ENCODE measurements at places on chromosomes 1 and 21.

DNA sequence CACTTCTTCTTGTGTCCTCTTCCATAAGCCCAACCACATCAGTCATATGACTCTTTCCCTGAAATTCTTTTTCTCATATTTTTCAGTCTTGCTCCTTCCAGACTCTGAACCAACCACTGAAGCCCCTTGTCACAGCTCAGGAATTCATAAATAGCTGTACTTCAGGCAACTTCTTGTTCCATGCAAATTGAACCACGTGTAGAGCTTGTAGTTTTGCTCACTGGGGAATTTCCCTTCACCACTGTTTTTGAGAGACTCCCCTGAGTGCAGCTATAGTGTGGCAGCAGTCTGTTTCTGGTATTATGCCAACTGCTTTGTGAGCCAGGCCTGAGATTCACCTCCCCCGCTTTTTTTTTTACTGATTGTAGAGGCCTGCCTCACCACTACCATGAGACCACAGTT, 150.3 kb upstream of the SPAG17 start:
- no peak for DNase-seq

- peak; percentile 79 for DNase-seq
Measured at GRCh38 chr1:201468501-201468843, 516 bp downstream of the PHLDA3 start.

GRCh38 chr1:6357243-6357936, 36.2 kb downstream of the ACOT7 start:
- peak; percentile 88 for DNase-seq

GRCh38 chr1:45026446-45026845, 14.4 kb downstream of the UROD start:
- DNase-seq: no peak

GRCh38 chr21:37758982-37759381, 157.3 kb downstream of the KCNJ6 start:
- DNase-seq: peak; percentile 87

DNA sequence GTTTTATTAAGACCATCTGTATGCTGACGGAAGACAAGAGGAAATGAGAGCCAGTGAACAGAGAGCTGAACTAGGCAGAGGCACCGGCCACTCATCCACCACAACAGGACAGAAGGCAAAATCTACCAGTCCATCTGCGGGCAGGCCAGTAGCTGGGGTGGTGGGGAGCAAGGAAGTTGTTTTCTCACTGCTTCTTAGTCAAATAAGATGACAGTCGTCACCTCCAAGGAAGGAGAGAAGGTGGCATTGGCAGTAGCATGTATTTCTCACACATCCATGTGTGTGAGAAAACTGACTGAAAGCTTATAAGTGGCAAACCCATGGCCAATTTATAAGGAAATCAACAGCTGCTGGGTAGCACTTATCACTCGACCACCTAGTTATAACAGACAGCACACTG, 8.2 kb downstream of the TTC13 start:
- no peak for DNase-seq

- peak; percentile 42 for DNase-seq
Measured at GRCh38 chr21:25637851-25638659, 1.0 kb upstream of the JAM2 start.

DNA sequence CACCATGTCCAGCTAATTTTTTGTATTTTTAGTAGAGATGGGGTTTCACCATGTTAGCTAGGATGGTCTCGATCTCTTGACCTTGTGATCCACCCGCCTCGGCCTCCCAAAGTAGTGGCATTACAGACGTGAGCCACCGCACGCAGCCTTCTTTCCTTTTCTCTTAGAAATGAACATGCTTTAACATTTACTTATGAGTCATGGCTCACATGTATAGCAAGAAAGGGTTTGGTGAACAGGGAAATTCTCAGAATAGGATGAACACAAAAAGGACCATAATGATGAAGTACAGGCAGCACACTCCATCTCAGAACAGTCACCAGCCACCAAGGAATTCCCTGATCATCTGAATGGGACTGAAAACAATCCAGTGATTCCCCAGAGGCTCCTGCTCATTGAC, 9.4 kb upstream of the VAMP4 start:
- DNase-seq: no peak

DNA sequence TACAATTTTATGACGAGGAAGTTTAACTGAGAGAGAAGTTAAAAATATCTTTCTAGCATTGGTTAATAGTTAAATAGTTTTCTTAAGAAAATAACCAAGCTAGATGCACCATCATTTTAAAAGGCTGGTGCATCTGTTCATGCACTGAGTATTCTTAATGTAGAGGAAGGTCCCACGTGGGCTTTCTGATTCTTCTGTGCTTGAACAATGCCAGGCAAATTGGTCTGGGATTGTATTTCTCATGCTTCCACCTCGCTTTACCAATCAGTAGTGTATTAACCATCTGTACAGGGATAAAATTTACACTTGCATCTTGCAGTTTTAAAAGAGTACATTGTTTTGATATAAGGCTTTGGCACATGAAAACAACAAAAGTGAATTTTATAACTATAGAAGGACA, 47.4 kb upstream of the MTF2 start:
- no peak for DNase-seq

DNA sequence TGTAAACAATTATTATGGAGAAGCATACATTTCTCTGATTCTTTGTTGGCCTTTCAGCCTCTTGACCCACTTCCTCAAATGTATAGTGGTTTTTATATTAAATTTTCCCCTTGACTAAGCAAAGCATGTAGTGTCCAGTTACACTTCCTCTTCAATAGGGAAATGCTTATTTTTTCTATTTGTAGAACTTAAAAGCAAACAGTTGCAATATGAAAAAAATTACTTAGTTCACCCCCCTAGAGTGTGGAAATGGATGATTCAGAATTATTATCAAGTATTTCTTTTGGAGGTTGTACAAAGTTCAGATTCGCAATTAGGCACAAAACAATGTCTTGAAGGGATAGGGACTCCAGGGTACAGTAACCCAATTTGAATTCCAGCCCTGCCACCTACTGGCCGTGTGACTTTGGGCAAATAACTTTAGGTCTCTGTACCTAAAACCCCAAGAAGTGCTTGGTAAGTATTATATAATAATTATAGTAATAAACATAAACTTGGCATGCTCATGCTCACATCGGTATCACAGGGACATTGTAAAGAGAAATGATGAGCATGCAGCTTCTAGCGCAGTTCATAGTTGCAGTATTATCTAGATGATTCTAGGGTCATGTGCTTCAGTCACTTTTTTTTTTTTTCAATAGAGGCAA, 28.6 kb upstream of the IFNGR2 start:
- peak; percentile 64 for DNase-seq

DNA sequence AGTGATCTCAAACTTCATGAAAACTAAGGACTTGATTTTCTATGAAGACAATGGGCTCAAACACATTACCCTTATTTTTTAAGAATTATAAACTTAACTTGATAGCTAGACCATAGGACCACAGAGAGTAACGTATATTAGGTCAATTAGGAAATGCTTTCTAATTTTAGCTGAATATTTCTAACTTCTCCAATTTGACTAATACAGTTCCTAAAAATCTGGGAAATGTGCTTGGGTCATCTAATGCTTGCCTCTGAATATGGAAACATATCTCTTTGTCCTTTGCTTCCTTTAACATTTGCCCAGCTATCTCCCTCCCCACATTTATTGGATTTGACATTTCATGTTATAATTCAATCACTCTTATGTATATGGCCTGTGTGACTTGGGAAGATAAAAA, 141.4 kb downstream of the LHX8 start:
- no peak for DNase-seq

DNA sequence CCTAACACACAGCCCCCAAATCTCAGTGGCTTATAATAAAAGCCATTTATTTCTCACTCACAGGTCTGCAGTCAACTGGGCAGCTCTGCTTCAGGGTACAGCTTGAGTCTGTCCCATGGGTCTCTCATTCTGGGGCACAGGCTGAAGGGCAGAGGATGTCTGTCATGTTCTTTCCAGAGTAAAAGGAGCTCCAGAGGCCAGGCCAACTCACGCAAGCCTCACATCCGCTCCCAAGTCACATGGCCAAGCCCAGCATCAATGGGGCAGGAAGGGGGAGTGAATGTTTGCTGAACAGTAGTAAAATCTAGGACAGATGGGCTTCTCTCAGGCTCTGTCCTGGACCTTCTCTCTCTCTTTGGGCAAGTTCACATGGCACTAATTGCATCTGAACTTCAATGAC, 7.1 kb upstream of the SSBP3 start:
- DNase-seq: no peak

- DNase-seq: no peak
Measured at GRCh38 chr1:192615055-192615454, 20.9 kb upstream of the RGS13 start.

DNA sequence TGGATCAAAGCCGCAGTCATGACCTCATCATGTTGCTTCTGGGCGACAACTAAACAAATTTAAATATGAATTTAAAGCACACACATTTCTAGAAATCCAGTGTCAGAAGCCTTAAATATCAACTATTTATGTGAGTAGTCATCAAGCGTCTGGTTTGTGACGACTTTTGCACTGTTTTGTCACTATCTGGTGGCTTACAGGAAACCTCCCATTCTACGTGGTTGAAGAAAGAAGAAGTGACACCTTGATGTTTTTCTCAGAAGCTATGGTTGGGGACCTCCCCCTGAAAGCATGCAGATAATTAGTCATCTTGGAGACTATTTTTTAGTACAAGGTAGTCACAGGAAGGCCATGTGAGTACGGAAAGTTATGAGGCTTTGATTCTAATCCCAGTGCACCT, 58.5 kb downstream of the TENT5C start:
- no peak for DNase-seq

GRCh38 chr1:171937938-171938337, 96.6 kb downstream of the DNM3 start:
- DNase-seq: no peak

GRCh38 chr1:219126377-219126776, 47.3 kb upstream of the LYPLAL1 start:
- no peak for DNase-seq

- DNase-seq: no peak
Measured at GRCh38 chr1:205541161-205541886, 36.9 kb downstream of the CDK18 start.

GRCh38 chr1:181783208-181783607, 278.3 kb downstream of the ZNF648 start:
- peak; percentile 30 for DNase-seq

DNA sequence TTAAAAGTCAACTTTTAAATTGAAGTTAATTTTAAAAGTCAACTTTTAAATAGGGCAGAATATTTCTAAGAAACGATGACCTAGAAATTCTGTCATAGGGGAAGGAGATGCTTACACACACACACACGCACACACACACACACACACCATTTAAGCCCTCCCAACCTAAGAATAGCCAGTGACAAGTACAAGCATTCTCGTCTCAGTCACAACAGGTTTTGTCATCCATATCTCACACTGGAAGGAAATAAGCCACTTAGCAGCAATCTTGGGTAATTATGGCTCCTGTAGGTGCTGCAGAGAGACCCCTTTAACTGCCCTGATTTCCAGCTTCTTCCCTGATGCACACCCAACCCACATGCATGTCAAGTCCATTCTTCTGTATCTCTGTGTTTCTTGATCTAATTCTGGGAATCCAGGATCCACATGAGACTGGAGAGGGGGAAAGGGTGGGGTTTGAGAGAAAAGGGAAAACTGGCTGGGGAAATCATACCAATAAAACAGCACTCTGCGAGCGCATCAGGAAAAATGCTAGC, 338.1 kb downstream of the PAPPA2 start:
- no peak for DNase-seq

GRCh38 chr1:214451596-214451995, 99.8 kb downstream of the PTPN14 start:
- no peak for DNase-seq

DNA sequence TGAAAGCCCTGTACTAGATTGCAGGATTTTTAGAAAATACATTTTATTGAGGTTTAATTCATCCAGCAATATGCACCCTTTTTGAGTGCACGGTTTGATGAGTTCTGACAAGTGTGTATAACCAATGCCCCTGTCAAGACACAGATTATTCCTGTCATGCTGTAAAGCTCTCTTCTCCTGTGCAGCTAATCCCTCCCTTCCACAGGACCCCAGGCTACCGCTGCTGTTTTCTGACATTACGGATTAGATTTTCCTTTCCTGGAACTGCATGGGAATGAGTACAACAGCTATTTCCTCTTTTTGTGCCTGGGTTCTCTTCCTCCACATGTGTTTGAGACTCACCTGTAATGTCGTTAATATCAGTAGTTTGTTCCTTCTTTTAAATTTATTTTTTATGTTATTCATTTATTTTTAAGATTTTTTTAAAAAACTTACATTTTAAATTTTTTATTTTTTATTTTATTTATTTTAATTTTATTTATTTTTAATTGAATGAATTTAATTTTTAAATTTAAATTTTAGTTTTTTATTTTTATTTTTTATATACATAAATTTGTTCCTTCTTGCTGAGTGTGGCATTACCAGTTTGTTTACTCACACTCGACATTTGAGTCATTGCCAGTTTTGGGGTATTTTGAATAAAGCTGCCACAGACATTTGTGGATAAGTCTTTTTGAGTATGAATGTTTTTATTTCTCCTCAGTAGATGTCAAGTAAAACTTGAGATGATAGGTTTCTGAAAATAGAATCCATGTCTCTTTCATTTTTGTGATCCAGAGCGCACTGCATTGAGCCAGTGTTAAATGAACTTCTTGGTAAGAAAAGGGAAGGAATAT, 79.0 kb upstream of the B3GALT5 start:
- no peak for DNase-seq

DNA sequence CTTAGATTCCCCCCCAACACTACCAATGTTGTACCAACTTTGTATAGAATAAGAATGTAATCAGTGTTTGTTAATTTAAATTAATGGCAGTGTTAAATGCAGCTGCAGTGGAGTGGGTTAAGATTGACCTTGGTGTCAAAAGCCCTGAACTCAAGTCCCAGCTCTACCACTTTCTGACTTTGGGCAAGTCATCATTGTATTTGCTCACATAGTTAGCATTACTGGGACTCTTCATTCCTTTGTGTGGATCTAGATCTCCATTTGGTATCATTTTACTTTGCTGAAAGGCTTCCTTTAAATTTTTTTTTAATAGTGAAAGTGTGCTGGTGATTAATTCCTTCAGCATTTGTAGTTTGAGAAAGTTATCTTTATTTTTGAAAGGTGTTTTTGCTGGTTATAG, 22.2 kb upstream of the PHGDH start:
- DNase-seq: no peak

- DNase-seq: no peak
Measured at GRCh38 chr1:199269241-199269640, 630.4 kb downstream of the PTPRC start.

GRCh38 chr1:15233689-15234088, 13.3 kb upstream of the FHAD1 start:
- DNase-seq: no peak
